ENCODE measurements at places on chromosomes 4 and X.
A peak's percentile ranks its signal among the peaks of the same experiment; 100 is the strongest.

DNA sequence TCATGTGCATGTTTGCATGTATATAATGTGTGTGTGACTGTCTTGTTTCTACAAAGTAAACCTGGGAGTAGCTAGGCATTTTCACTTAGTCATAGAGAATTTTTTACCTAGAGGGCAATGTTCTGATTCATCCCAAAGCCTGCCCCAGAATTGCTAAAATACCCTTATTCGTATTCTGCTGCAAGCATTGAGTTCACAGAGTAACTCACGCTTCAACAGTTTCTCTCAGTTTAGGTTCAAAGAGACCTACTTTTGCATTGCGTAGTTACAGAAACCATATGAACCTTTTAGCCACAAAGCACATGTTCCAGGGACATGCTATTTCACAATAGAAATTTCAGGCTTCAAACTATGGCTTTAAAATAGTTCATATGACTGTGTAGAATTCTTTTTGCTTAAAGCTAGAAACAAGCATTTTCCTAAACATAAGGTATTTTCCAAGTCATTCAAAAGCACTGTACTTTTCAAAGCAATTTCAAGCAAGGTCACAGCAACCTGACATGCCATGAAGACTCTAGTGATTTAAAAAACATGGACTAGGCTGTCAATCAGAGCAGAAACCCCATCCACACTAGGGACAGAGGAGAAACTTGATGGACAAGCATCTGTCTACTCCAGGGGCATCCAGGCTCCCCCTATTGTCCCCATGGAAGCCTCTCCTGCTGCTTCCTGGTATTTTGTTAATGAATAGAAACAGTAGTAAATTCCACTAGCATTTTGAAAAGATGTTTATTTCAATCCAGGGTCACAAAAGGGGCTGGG lies 81.5 kb upstream of the MAPK10 start:
- no peak for DNase-seq

GRCh38 chrX:118207831-118208453 lies 91.3 kb upstream of the KLHL13 start:
- peak; percentile 66 for DNase-seq

DNA sequence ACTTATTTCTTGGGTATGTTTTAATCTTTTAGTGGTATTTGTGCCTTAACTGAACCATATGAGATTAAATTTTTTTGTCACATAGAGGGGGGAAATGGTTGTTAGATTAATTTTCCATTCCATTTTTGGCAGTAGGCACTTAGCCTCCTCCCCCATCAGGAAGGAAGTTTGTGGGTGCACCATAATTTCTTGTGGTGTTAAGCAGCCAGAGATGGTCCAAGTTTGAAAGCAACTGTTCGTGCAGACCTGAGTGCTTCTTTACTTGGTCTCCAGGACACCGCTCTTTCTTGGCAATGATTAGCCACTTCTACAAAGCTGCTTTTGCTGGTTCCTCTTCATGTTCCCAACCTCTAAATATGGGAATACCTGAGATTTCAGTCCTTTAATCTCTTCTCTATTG lies 92.7 kb upstream of the RPL34 start:
- no peak for DNase-seq

- DNase-seq, result no peak
Observed at GRCh38 chr4:931194-931959, 739 bp downstream of the GAK start.

DNA sequence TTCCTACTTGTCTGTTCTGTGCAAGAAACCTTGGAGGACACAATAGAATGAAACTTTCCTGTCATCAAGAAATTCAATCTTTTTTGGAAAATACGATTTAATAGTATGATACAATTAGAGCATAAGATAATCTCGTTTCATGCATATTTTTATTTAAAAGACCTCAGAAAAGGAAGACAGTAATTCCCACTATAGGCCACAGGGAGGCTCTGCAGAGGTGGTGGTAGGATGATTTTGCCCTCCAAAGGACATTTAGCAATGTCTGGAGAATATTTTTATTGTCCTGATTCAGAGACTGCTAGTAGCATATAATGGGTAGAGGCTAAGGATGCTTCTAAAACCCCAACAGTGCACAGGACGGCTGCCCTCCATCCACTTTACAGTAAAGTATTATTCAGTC lies 68.7 kb downstream of the PAK3 start:
- no peak for DNase-seq

GRCh38 chr4:138522366-138522765 lies 280.2 kb upstream of the SLC7A11 start:
- no peak for DNase-seq

- DNase-seq, result no peak
Observed at GRCh38 chr4:165331359-165331758, 3.9 kb downstream of the MSMO1 start.

GRCh38 chrX:66016905-66017658 lies 22.8 kb downstream of the VSIG4 start:
- no peak for DNase-seq

DNA sequence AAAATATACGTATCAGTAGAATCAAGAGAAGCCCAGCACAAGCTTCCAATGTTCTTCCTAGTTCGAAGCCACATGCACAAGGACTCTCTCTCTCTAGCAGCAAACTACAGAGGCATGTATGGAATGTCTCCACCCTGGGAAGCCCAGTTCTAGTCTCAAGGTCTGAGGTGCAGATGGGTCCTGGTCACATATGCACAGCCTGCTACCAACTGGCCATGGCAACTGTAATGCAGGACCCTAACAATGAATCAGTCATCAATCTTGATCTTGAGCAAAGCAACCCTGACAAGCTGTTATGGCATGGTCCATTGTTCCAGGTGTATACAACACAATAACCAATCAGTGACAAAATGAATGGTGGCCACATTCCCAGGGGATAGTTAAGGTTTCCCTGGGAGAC lies 55.8 kb downstream of the MBNL3 start:
- no peak for DNase-seq

DNA sequence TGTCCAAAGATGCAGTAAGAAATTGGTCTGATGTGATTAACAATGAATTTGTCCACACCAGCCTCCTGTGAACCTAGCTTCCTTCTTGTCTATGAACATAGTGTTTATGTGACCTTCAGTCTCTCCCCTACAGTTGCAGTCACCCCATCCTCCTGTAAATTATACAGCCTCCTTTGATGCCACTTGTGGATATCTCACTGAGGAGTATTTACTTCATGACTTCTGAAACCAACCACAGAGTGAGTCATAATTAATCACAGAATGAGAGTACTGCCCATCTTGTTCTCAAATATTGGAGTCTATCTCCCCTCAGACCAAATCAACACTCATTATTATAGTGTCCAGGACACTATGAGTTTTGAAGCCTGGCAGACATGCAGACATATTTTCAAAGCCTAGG lies 27.3 kb upstream of the XAGE2 start:
- DNase-seq, result no peak

- DNase-seq, result no peak
Observed at GRCh38 chr4:113586072-113586471, 175.5 kb downstream of the CAMK2D start.

DNA sequence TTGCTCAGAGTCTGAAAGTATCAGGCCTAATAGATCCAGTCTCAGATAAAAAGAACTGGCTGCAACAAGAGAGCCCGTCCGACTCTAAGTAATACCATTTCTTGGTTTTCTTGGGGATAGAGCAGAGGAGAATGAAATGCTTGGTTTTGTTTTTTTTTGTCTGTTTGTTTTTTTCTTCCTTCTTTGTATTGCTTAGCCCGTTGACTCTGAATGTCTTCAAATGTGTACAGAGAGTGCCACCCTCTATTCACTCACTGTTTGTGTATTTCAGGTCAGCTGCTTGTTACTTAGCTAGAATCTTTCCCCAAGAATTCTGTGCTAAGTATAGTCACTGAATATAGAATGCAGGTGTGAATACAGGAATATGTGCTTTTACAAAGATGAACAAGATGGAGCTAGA lies 5.7 kb upstream of the TMEM156 start:
- DNase-seq, result no peak

DNA sequence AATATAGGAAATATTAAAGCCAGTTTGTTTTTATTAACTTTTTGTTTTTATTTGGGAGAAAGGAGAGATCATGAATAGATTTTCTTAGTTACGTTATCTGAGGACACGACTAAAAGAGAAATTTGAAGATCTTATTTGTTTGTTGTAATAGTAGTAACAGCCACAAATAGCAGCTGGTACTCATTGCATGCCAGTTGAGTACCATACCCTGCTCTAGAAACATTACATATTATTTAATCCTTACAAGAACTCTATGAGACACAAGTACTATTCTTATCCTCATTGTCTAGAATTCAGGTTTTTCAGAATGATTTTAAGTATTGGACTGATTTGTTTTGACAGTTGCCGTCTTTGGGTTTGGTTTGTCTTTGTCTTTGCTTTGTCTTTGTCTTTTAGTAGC lies 31.8 kb downstream of the USP53 start:
- DNase-seq, result no peak

GRCh38 chr4:107709916-107710315 lies 10.1 kb downstream of the PAPSS1 start:
- no peak for DNase-seq

- peak; percentile 81 for DNase-seq
Observed at GRCh38 chr4:184983672-184984356, 34.5 kb upstream of the HELT start.

- DNase-seq, result no peak
Observed at GRCh38 chr4:109319156-109319555, 16.7 kb upstream of the COL25A1 start.

GRCh38 chr4:74891037-74891436 lies 41.9 kb upstream of the PARM1 start:
- no peak for DNase-seq

GRCh38 chr4:185213877-185214276 lies 4.5 kb downstream of the SNX25 start:
- DNase-seq, result no peak

GRCh38 chr4:187993827-187994226 lies 1.7 kb upstream of the ZFP42 start:
- no peak for DNase-seq

GRCh38 chrX:108001218-108001814 lies 19.1 kb upstream of the TEX13B start:
- DNase-seq, result peak; percentile 77

DNA sequence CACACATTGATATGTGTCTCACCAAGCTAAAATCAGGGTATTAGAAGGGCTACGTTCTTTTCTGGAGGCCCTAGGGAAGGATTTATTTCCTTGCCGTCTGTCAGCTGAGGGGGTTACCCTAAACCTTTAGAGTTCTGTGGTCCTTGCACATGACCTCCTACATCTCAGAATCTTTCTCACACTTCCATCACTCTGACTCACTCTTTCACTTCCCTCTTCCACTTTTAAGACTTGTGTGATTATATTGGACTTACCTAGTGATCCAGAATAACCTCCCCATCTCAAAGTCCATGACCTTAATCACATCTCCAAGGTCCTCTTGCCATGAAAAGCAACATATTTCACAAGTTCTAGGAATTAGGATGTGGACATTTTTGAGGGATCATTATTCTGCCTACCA lies 53.6 kb upstream of the FUNDC1 start:
- DNase-seq, result no peak

GRCh38 chr4:188879598-188879997 lies 740.4 kb downstream of the TRIML1 start:
- DNase-seq, result no peak

- no peak for DNase-seq
Observed at GRCh38 chr4:139892973-139893736, 227.5 kb downstream of the MGST2 start.

DNA sequence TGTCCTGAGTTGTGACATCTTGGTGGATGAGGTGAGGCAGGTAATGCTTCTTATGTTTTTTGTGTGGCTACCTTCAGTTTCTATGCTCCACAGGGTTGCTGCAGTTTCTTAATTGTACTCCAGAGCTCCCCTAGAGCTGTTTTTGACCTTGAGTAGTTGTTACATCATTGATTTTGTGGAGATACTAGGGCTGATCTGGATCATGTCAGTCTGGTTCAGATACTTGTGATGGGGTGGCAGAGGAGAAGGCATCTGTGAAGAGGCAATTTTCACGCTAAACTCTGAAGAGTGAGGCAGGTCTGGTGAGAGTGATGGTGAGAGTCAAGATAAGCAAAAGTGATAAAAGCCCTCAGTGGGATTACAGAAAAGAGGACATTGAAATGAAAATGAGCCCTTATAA lies 1180.2 kb downstream of the RAPGEF2 start:
- DNase-seq, result no peak

GRCh38 chrX:72399816-72400215 lies 94.1 kb upstream of the CITED1 start:
- DNase-seq, result no peak

DNA sequence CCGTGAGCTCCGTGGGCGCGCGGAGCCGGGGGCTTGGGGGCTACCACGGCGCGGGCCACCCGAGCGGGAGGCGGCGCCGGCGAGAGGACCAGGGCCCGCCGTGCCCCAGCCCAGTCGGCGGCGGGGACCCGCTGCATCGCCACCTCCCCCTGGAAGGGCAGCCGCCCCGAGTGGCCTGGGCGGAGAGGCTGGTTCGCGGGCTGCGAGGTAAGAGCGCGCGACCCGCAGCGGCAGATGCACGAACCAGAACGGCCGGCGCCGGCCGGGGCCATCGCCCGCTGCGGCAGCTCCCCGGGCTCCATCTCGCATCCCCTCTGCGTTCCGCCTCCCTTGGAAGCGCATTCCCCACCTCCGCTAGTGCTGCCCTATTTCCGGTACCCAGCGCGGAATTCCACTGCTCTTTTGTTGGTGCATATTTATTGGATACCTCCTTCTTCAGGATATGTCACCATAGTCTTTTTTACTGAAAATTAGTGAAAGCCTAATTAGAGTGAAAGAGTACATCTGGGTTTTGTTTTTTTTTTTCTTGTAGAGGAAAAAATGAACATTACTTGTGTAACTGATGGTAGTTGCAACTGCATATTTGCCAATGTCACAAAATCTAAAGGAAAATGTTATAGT lies 797 bp downstream of the PKD2 start:
- peak; percentile 22 for DNase-seq

DNA sequence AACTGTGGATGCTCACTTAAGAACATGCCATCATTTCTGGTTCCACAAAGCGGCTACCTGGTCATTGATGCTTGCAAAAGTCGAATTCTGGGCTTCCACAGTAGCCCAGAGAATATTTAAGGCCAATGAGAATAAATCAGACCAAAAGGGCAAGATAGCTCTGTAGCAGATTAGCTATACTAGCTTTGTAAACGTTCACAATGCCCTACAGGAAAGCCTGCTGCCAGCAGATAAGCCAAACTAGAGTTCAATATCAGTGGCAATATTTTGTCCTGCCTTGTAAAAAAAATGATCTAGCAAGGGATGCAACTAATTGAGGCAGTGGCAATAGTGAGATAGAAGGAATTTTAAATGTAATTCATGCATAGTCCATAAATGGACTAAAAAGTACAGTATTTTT lies 387.7 kb upstream of the TEX13C start:
- DNase-seq, result no peak

- DNase-seq, result no peak
Observed at GRCh38 chr4:93232883-93233282, 595.7 kb upstream of the ATOH1 start.

GRCh38 chr4:86968547-86968946 lies 33.7 kb downstream of the AFF1 start:
- DNase-seq, result no peak

- DNase-seq, result no peak
Observed at GRCh38 chr4:14719053-14719452, 283.2 kb upstream of the CPEB2 start.
